ENCODE measurements at places on chromosomes 3 and 15. TPM values are rescaled to one million over a fixed set of nuclear protein-coding genes. Genes with fewer than 3 reads are reported as not detected.

Gene C3orf49
- not detected for total RNA-seq

GRCh38 chr15:48622237-48622636, 23.3 kb downstream of the FBN1 start:
- DNase-seq, result no peak
- no peak overlapping the region for H3K27ac ChIP-seq
- no peak overlapping the region for H3K4me3 ChIP-seq
- no peaks in the 10 kb centered on the region for H3K27me3 ChIP-seq

- no peaks in the 10 kb centered on the region for H3K27me3 ChIP-seq
- peaks cover 6% of the 10 kb centered on the region for H3K4me1 ChIP-seq
- DNase-seq, result no peak
- no peak overlapping the region for H3K4me3 ChIP-seq
- no peaks in the 10 kb centered on the region for H3K36me3 ChIP-seq
Observed at GRCh38 chr15:43505738-43506137, 11.7 kb upstream of the MAP1A start.

GRCh38 chr3:105837143-105837740, 31.6 kb downstream of the CBLB start:
- no peaks in the 10 kb centered on the region for H3K27me3 ChIP-seq
- peaks cover 16% of the 10 kb centered on the region for H3K4me1 ChIP-seq
- no peak for DNase-seq
- no peak overlapping the region for H3K27ac ChIP-seq

Gene NOX5
- 1.4 TPM for total RNA-seq

DNA sequence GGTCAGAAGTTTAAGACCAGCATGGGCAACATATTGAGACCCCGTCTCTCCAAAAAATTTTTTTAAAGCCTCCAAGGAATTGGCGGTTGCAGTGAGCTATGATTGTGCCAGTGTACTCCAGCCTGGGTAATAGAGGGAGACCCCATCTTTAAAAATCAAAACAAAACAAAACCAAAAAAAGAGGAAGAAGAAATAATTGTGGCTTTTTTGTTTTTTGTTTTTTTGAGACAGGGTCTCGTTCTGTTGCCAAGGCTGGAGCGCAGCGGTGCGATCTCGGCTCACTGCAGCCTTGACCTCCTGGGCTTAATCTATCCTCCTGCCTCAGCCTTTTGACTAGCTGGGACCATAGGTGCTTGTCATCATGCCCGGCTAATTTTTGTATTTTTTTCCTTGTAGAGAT, 4.5 kb upstream of the SLC30A4 start:
- no peak overlapping the region for H3K27ac ChIP-seq
- H3K4me3 ChIP-seq, result no peak overlapping the region
- H3K27me3 ChIP-seq, result no peaks in the 10 kb centered on the region

Gene PLA2G4D
- not detected for total RNA-seq

Data from MCF 10A (cell line).